ENCODE measurements at places on chromosomes 4 and X.
A peak's percentile ranks its signal among the peaks of the same experiment; 100 is the strongest.

DNA sequence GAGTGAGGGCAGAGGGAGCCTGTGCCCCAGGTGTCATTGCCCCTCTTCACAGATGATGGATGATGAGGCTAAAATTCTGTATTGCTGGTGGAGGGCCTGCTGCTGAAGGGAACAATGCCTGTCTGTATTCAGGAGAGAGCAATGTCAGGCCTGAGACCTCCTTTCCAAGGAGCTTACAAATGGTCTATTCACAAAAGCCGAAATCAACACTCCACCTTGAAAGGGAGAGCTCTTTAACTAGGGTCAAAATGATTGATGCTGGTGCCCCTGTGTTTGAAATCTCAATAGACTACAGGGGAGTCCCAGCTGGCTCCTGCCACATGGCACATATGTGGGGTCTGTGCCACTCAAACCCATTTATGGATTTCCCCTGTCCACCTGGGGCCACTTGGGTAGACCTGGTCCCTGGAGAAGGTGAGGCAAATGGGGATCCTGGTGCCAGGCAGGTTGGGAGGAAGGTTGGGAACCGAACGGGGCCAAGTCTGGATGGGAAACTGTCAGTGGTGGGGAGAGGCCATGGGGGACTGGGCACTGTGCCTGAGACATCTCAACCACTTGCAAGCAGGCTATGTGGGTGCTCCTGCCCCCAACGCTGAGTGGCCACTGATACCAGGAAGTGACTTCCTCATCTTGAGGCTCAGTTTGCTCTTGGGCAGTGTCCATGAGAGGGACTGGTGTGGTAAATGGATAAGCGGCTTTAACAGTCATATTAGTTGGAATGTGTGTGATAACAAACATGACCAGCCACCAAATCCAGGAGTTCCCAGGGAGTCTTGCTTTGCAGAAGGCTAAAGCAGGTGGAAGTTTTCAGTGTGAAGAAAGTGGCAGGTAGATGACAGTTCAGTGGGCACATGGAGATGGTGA lies 223.8 kb upstream of the PSAPL1 start:
- DNase-seq: no peak

GRCh38 chrX:9582956-9583355 lies 118.1 kb downstream of the TBL1X start:
- DNase-seq: no peak

- DNase-seq: peak; percentile 14
Observed at GRCh38 chr4:113106108-113106507, 56.7 kb downstream of the ANK2 start.

GRCh38 chr4:8649631-8650361 lies 57.2 kb downstream of the CPZ start:
- no peak for DNase-seq

DNA sequence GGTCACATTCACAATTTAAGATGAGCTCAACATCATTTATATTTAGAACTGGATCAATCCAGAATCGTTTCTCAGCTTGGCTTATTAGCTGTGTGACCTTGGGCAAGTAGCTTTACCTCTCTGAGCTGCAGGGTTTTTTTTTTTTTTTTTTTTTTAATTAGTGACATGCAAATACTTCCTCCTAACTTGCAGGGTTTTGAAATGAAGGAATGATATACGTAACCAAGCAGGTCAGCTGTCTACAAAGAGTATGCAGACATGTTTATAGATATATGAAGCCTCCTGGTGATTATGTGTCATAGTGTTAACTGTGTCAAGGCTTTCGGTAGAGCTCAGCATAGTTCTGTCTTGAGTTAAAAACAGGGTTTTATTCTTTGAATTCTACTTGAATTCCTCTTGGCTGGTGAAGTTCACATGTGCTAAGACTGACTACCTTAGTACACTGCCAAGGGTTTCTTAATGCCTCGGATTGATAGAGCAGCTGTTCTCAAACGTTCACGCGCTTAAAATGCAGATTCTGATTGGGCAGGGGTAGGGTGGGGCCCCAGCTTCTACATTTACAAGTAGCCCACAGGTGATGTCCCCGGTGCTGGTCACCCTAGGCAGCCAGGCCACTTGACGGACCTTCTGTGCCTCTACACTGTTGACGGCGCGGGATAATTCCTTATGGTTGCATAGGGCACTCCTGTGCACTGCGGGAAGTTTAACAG lies 654 bp upstream of the STS start:
- DNase-seq: peak; percentile 14

DNA sequence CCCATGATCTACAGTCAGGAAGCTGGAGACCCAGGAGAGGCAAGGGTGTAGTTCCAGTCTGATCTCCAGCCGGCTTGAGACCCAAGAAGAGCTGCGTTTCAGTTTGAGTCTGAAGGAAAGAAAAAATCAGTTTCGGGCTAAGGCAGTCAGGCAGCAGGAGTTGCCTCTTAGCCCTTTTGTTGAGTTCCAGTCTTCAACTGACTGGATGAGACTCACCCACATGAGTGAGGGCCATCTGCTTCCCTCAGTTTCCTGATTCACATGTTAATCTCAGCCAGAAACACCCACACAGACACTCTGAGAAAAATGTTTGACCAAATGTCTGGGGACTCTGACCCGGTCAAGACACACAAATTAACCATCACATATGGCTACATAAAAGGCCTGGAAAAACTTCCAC lies 73.6 kb upstream of the ELOVL6 start:
- DNase-seq: no peak

DNA sequence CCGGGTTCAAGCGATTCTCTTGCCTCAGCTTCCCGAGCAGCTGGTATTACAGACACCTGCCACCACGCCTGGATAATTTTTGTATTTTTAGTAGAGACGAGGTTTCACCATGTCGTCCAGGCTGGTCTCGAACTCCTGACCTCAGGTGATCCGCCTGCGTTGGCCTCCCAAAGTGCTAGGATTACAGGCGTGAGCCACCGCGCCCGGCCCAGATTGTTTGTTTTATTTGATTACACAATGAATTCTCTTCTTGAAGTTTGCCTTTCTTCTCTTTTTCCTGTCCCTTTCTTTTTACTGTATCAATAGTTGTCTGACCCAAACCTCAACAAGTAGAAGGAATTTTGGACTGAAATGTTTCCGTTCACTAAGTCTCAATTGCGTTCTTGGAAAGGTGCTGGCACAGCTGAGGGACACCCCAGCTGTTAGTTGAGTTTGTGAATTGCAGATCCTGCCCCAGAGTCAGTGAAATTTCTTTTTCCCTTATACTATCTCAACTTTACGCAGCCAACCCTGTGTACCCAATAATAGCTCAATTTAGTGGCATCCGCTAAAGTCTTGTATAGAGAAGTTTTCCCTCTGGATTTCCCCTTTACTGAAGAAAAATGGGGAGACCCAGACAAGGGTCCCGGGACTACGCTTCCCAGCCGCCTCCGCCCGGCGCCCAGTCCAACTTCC lies 639 bp upstream of the MTM1 start:
- DNase-seq: no peak

DNA sequence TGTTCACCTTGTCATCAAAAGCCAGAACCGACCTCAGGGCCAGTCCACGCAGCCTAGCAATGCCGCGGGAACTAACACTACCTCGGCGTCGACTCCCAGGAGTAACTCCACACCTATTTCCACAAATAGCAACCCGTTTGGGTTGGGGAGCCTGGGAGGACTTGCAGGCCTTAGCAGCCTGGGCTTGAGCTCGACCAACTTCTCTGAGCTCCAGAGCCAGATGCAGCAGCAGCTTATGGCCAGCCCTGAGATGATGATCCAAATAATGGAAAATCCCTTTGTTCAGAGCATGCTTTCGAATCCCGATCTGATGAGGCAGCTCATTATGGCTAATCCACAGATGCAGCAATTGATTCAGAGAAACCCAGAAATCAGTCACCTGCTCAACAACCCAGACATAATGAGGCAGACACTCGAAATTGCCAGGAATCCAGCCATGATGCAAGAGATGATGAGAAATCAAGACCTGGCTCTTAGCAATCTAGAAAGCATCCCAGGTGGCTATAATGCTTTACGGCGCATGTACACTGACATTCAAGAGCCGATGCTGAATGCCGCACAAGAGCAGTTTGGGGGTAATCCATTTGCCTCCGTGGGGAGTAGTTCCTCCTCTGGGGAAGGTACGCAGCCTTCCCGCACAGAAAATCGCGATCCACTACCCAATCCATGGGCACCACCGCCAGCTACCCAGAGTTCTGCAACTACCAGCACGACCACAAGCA lies 898 bp downstream of the UBQLN2 start:
- DNase-seq: peak; percentile 8

DNA sequence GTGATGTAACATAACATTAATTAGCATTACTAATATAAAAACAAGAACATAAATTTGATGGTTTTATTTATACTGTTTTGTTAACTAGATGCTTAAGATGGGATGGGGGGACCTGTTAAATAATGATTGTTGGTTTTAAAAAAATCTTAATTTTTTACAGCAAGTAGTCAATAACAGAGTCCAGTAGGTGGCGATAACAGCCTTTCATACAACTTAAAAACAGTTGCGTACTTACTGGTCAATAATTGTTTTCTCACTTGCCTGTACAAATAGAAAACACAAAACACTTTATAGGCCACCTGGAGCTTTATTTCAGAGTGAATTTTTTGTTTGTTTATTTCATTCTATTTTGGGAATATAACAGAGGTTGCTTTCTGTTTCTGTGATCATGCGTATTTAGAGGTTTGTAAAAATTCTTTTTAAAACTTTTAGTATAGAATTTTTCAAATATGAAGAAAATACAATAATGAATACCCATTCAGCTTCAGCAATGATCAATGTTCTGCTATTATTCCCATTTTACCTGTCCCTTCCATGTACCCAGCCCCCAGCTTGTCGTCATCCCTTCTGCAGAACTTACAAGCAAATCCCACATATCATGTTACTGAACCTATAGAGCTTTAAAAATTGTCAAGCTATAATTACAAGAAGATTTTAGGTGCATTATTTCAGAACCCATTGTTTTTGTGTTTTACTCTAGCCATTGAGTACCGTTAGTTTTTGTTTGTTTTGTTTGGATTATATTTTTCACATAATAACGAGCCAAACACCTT lies 97.1 kb downstream of the MRPL1 start:
- DNase-seq: peak; percentile 25

DNA sequence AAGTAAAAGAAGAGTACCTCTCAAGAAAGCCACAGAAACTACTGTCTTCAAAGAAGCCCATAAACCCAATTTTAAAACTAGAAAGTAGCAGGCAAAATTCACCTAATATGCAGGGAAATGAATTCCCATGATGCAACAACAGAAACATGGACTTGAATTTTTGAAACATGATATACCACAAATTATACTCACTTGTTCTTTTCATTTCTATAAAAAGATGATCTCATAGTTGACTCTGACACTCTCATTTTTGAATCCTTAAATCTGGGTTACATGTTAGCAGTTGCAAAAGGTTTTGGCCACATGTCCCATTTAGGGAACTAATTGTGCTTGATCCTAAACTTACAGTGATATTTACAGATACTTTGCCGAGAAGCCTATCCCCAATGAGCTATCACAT lies 1130.8 kb downstream of the FAT4 start:
- DNase-seq: no peak

GRCh38 chr4:183360161-183360919 lies 38.1 kb upstream of the CLDN24 start:
- DNase-seq: no peak

GRCh38 chrX:47518144-47518543 lies 35.1 kb upstream of the ZNF41 start:
- no peak for DNase-seq

- DNase-seq: no peak
Observed at GRCh38 chrX:120271218-120271617, 20.6 kb downstream of the ZBTB33 start.

GRCh38 chrX:137573324-137574101 lies 7.6 kb downstream of the ZIC3 start:
- DNase-seq: no peak

GRCh38 chrX:8731559-8732395 lies at the start of gene ANOS1:
TSS of gene ANOS1 (minus strand) at chrX:8732137. CDS start at chrX:8732036, 101 bp downstream.
- DNase-seq: no peak

- no peak for DNase-seq
Observed at GRCh38 chrX:150229030-150229429, 134.1 kb upstream of the MAMLD1 start.

DNA sequence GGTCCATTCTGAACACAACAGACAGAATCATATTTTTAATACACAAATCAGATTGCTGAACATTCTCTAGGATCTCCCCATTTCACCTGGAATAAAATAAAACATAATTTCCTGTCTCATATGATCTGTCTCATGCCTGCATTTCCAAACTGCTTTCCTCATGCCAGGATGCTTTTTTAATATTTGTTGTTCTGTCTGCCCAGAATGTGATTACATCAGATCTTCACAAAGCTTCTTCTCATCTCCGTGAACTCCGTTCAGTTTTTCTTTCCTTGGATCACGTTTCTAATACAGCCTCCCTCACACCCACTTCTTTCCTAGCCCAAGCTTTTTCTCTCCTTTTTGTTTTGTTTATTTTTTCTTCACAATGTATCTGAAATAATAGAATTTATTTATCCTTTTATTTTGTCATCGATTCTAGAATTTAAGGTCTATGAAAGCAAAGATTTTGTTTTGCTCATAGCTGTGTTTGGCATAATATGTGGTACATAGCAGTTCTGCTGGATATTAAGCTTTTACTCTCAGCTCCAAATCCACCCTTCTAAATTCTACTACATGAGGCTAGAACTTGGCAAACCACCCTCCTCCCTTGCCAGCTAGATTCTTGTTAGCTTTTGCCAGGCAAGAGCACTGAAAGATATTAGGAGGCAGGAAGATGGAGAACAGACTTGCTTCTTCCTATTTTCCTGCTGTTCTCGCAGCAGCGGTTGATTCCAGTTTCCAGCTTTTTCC lies 165.5 kb upstream of the SLIT2 start:
- no peak for DNase-seq

GRCh38 chr4:153126137-153126536 lies 78.1 kb upstream of the TRIM2 start:
- DNase-seq: no peak

DNA sequence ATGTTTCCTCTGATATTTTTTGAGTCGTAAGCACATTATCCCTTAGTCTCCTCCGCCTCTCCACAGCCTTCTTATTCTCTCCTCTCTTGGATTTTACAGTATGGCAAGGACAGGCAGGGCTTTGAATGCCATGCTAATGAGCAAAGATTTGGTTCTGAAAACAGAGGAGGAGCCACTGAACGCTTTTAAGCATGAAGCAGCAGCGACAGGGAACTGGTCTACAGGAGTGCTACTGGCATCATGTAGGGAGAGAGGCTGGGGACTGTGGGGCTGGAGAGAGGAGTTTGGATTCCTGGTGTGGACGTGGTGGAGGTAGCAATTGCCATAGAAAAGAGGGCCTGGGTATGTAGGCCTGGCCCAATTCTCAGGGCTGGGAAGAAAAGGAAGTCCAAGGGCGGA lies 4.6 kb upstream of the CD99L2 start:
- DNase-seq: no peak

GRCh38 chrX:131061306-131061705 lies 3.2 kb downstream of the ARHGAP36 start:
- no peak for DNase-seq

GRCh38 chr4:18155067-18156041 lies 133.8 kb upstream of the LCORL start:
- DNase-seq: no peak

GRCh38 chr4:110181890-110182289 lies 16.5 kb downstream of the ELOVL6 start:
- no peak for DNase-seq

DNA sequence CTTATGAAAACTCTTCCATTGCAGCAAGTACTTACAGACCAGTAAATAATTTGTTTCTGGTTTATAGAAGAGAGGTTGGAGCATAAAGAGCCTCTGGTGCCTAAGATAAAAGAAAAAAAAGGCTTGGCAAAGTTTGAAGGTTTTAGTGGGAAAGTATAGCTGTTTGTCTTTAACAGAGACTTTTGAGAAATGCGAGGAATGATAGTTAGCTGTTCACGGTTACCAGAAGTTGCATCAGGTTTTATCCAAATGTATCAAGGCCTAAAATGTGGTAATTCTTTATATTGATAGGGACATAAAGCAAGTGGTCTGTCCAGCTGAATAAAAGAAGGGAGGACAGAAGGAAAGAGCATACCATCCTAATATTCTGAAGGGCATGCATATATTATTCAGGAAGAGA lies 29.3 kb downstream of the RAP1GDS1 start:
- DNase-seq: no peak
